ENCODE measurements at places on chromosomes 16 and 17.

GRCh38 chr17:41184480-41184961 lies at the start of gene KRTAP4-1:
KRTAP4-1 (minus strand) TSS chr17:41184911; CDS start chr17:41184854, 57 bp downstream.
- no peak for DNase-seq

- DNase-seq = no peak
Measured at GRCh38 chr17:40224718-40225550, 5.8 kb downstream of the WIPF2 start.

DNA sequence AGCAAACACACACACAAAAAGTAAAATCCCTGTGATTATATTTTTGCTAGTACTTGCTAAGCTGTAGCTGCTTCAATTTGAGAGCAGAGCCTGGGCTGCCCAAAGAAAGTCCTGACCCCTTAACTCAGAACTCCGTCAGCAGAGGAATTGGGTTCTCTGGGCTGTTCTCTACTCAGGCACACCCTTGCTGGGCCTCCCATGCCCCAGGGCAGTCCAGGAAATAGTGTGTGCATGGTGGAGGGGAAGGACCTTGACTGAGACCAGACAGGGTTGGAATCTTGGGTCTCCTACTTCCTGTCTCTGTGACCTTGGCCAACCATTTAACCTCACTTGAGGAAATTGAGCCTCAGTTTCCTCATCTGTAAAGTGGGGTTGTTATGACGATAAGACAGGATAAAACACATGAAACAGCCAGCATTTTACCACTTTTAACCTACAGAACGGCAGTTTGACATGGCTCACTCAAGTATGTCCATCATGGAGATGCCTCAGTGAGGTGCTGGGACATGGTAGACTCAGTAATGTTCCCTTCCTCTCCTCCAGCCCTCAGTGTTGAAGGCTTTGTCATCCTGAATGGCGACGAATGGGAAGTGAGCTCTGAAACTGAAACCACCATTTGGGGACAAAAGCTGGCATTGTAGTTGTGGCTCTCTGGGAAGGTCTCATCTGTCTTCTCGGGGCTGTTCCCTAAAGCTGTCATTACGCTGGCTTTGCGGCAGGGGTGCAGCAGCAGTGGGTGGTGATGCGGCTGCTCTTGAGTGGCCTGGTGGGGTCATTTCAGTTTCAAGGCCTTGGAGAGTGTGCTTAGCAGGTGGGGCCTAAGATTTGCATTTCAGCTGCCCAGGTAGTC lies 74.9 kb downstream of the CMIP start:
- DNase-seq = no peak

GRCh38 chr17:69451416-69452394 lies 37.2 kb downstream of the MAP2K6 start:
- DNase-seq = no peak

- no peak for DNase-seq
Measured at GRCh38 chr16:20347666-20348364, 4.7 kb downstream of the UMOD start.

- DNase-seq = no peak
Measured at GRCh38 chr17:15947271-15947670, 2.3 kb downstream of the ADORA2B start.

DNA sequence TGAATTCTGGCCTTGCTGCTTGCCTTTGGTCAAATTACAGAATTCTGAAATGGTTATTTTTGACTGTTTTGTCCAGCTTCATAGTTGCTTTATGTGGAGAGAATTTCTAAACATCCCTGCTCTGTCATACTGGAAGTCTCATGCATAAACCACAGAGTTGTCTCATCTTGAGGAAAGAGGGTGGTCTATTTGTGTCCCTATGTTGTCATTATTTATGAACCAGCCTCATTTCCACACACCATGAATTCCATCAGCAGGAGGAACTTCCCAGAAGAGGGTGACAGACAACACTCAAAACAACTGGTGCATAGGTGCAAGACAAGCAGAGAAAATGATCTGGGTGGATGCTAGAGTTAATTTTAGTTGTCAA lies 525.8 kb upstream of the GOT2 start:
- no peak for DNase-seq
